ENCODE measurements at places on chromosomes 11 and 22.

DNA sequence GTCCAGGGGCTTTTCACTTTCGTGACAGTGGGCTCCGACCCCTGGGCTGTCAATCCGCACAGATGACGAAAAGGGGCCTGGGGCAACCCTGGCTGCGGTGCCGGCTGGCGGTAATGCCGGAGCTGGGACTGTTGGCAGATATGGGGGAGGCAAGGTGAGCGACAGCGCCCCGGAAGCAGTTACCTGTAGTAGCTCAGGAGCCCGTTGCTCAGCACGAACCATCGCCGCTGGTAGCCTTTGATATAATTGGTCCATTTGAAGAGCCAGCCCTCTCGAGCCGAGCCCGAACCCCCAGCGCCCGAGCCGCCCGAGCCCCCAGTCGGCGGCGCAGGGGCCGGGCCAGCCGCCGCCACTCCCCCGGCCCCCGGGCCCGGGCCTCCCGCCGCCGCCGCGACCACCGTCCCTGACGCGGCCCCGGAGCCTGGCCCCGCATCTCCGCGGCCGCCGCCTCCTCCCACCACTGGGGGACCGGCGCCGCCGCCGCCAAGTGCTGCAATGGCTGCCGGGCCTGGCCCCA is 396 bp downstream of the OSBP start:
- peak; percentile 43 for DNase-seq

- no peak for DNase-seq
These were observed 987.4 kb upstream of the CCDC90B start for GRCh38 chr11:84273541-84273940.

DNA sequence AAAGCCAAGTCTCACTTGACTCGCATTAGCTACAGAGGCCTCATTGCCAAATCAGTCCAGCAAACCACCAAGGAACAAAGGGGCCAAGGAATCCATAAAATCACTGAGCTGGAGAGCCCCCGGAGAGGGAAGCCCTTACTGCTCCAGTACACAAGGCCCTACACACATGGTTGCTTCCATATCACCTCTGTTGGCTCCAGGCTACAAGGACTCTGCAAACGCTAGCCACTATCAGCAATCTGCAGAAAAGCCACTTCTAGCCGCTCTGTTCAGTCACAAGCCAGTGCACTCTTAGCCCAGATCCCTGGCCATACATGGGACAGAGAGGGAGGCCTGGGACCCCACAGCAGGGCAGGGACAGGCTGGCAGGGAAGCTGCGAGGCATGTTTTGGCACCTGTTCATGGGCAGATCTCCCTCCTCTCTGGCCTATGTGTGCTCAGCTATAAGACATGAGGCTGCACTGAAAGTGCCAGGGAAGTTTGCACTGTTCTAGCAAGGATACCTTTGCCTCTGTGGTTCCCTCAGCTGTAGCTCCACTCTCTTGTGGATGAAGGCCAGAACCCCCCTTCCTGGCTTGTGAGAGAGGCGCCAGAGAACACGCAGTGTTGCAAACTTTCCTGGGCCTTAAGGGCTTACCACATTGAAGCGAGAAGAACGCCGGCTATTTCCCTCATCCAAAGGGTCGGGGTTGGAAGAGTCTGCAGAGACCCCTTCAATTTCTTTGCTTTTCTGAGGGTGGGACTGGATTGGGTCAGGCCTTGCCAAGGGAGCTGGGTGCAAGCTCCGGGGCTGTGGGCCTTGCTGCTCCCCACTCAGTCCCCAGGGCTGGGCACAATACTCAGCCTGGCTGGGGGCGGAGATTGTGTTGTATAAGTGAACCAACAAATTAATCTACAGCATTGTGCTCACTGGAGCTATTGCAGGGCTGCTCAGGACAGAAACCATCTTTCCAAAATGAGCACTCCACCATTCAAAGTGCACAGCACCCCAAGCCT is 108.7 kb upstream of the PITPNB start:
- DNase-seq: no peak

DNA sequence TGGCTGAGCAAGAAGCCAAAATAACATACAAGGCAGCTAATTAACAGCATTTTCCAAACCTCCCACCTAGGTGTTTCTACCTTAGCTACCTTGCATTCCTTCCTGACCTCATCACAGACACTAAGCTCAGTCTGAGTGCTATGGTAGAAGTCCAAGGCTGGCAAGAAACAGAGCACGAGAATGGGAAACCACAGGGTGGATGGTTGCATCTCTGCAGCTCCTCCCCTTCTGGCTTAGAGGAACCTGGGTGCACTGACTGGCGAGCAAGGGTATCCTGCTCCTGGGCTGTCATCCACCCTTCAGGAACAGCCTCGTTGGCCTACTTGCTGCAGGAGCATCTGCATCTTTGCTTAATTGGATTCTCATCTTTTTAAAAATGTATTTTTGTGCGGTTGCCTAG is 73.1 kb upstream of the KIRREL3 start:
- DNase-seq: no peak

Data from stimulated activated CD4-positive, alpha-beta T cell treated with anti-CD3 and anti-CD28 coated beads, Interleukin-12 subunit alpha, Interleukin-12 subunit beta, amount 100 ng/mL, for 48 hours (primary cell).